Spleen (tissue), 13 donors: ENCODE measurements at places on chromosomes 5 and 9.

DNA sequence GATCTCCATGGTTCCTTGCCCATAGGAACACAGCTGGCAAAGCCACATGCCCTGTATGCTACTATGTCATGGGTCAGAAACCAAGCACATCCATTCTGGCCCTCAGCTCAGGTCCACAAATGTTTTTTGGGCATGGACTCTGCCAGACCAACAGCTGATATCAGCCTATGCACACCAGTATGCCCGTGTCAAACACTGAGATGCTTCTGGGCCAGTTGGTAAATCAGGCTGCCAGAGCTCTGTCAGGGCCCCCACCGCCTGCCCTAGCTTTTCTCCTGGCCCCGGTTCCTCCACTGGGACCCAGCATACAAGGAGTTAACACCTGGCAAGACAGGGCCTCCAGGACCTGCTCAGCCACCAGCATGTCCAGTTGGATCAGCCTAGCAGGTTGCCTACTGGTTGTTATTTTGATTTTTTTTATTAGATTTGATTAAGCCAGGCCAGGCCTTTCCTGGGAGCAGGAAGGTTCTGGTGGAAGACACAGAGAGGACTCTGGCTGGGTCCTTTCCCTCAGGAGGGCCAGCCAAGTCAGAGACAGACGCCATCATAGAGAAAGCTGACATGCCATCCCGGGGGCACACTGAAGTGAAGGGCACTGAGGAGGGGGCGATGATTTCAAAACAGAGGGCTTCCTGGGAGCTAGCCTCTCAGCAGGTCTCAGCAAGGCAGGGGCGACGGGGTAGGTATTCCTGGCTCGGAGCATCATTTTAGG is 65.8 kb downstream of the TSTD2 start:
- DNase-seq, result peak; percentile 48

DNA sequence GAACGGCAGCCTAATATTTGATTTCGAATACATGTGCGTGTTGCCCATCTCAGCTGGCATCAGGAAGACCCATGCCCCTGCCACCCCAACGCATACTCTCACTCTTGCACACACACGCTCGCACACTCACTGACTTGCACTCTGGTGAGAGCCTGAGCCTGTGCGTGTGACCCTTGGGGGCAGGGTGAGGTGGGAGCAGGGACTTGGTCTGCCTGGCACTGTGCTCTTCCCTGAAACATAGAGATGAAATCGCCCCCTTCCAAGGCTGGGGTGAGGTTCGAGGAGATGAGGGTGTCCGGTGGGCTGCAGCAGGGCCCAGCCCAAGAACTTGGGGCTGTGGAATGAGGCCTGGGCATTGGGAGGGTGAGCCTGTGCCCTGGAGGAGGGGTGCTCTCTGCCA is 1.2 kb downstream of the LCN9 start:
- peak; percentile 40 for DNase-seq

DNA sequence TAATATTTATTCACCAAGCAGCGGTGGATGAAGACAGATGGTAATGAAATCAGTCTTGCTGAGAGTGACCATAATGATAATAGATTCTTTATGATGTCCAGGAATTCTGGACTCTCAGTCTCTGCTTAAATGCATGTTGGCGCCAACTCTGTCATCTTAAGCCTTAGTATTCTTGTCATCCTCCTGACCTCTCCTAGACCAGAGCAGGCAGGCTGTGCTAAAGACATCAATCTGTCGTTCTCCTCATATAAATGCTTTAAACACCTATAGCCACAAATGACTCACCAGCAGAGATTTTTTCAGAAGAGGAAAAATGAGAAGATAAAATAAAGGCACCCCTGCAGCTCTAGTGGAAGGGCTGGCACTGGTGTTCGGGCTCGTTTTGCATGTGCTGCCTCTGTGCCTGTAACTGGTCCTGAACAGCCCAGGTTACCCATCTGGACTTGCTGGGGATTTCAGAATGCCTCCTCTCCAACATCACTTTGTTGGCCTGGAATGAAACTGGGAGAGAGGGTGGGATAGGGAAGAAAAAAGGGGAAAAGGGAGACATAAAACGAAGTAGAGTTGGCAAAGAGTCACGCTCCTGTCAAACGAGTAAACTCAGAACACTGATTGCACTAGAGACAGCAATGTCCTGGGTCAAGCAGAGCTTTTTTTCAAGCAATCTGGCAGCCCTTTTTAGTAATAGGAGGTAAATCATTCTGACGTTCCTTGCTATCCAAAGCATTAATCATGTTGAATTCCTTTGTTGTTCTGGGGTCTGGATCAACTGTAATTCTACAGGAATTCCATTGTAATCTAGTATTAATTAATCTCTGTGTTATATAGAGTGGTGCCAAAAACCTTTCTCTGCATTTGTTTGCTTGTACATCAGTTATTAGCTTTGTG is 195.5 kb upstream of the CLINT1 start:
- DNase-seq, result no peak

- no peak for DNase-seq
These were observed 15.5 kb downstream of the SIL1 start for GRCh38 chr5:139182528-139183296.

- DNase-seq, result no peak
These were observed 480.0 kb downstream of the CCDC171 start for GRCh38 chr9:16032799-16033198.

GRCh38 chr9:126474786-126475485 is 138.8 kb upstream of the LMX1B start:
- DNase-seq, result no peak

GRCh38 chr9:108478431-108479332 is 377.1 kb downstream of the ACTL7B start:
- no peak for DNase-seq

- DNase-seq, result no peak
These were observed 1.9 kb upstream of the TMEM171 start for GRCh38 chr5:73118391-73118973.

DNA sequence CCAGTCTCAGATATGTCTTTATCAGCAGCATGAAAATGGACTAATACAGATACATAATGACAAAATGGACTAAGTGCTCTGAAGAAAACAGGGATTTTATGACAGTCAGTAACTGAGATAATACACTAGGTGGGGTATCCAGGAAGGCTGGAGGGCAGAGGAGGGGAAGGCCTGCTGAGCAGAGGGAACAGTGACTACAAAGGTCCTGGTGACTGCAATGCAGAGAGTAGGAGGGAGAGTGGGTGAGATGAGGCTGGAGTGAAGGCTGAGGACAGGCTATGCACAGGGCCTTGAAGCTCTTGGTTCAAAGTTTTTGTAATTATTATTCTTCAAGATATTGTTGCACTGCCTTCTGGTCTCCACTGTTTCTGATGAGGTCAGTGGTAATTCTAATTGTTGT is 4.9 kb downstream of the ACOT12 start:
- DNase-seq, result no peak

- DNase-seq, result no peak
These were observed 341.0 kb upstream of the DMAC1 start for GRCh38 chr9:8140557-8140956.

DNA sequence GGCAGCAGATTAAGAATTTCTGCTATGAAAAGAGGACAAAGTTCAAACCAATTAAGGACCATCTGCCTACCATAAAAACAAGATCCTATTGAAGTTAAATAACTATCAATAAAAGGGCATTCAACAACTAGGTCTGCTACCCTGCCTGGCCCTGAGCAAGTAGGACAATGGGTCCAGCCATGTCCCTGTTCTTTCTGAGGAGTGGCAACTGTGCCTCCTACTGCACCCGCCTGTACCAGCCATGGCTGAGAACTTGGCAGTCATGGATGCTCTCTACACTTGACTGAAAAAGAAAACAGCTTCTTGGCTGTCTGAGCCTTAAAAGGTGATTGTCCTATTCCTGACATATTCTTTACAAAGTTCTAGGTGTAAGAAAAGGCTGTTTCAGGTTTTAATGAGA is 652.4 kb downstream of the PDE4D start:
- no peak for DNase-seq

- no peak for DNase-seq
These were observed 107.2 kb upstream of the SHB start for GRCh38 chr9:38176251-38176650.
